RWPE1 (cell line): ENCODE measurements at places on chromosomes 5 and 9.

DNA sequence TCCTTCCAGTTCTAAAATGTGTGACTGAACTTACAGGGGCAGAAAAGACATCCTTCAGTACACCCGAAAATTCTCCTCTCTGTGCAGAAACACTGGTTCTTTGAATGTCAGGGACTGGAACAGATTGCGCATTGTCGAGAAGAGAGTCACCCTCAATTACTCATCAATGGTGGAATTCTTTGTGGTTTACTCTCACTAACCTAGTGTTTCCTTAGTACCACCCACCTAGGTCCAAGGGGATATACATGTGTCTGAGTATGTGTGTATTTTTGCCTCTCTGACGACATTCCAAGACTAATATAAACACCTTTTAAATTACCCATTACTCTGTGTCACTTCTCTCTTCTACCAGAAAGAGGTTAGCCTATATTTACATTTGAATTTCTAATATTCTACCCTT lies 660.8 kb downstream of the TLE1 start:
- DNase-seq, result peak; percentile 98

- no peak for DNase-seq
Observed at GRCh38 chr9:125455876-125456275, 194.2 kb downstream of the GAPVD1 start.

GRCh38 chr9:20906326-20906725 lies 125.1 kb downstream of the HACD4 start:
- DNase-seq, result no peak

DNA sequence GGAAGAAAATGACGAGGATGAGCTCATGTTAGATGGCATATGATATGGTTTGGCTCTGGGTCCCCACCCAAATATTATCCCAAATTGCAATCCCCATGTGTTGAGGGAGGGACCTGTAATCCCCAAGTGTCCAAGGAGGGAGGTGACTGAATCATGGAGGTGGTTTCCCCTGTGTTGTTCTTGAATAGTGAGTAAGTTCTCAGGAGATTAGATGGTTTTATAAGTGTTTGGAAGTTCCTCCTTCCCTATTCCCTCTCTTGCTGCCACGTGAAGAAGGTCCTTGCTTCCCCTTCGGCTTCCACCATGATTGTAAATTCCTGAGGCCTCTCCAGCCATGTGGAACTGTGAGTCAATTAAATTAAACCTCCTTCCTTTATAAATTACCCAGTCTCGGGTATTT lies 10.1 kb downstream of the EDIL3 start:
- DNase-seq, result no peak

GRCh38 chr5:113112435-113112834 lies 135.8 kb downstream of the DCP2 start:
- peak; percentile 49 for DNase-seq

- no peak for DNase-seq
Observed at GRCh38 chr5:146695646-146696045, 179.7 kb upstream of the GPR151 start.
